ENCODE measurements at places on chromosomes 11 and 22.

- DNase-seq, result no peak
Measured at GRCh38 chr11:47961383-47961782, 19.0 kb upstream of the PTPRJ start.

GRCh38 chr22:21028277-21029251 lies 3.8 kb downstream of the SLC7A4 start:
- DNase-seq, result no peak

DNA sequence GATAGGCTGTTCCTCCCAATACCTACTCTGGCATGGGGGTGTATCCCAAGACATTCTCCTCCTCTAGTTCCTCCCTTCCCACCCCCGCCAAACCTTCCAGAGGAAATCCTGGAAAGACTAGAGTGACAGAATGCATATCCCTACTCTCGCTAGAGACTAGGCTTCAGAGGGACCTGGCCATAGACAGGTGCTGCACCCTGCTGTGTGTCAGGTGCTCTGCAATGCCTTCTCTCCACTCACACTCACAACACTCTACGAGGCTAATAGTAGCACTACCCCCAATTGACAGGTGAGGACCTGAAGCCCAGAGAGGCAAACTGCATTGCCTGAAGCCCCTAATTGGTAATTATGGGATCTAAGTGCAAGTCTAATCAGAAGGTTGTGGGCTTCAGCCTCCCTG lies 46.2 kb upstream of the LMO1 start:
- DNase-seq, result no peak

DNA sequence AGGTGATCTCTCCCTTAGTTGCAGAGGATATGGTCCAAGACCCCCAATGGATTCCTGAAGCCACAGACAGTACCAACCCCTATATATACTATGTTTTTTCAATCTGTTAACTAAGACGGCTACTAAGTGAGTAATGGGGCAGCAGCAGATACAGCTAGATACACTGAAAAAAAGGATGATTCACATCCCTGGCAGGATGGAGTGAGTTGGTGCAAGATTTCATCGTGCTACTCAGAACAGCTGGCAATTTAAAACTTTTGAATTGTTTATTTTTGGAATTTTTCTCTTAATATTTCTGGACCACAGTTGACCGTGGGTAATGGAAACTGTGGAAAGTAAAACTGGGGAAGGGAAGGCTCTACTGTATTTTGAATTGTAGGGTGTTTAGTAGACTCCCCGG lies 17.0 kb upstream of the TMEM218 start:
- no peak for DNase-seq

- DNase-seq, result no peak
Measured at GRCh38 chr22:49289822-49290679, 537.6 kb downstream of the BRD1 start.

DNA sequence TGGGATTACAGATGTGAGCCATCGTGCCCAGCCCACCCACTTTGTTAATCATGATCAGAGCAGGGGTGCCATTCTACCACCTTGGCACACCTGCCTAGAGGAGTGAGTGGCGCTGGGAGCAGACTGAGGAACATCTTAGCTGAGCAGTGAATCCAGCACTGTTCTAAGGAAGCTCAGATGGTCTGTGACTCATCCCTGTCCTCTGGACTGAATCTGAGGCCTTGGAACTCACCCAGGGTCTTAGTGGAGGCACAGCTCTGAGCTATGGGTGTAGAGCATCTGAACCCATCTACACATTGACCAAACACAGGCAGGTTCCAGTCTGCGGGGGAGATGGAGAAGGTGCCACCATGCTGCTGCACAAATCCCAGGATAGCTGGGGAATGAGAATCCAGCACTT lies 14.9 kb downstream of the PGAP2 start:
- no peak for DNase-seq

DNA sequence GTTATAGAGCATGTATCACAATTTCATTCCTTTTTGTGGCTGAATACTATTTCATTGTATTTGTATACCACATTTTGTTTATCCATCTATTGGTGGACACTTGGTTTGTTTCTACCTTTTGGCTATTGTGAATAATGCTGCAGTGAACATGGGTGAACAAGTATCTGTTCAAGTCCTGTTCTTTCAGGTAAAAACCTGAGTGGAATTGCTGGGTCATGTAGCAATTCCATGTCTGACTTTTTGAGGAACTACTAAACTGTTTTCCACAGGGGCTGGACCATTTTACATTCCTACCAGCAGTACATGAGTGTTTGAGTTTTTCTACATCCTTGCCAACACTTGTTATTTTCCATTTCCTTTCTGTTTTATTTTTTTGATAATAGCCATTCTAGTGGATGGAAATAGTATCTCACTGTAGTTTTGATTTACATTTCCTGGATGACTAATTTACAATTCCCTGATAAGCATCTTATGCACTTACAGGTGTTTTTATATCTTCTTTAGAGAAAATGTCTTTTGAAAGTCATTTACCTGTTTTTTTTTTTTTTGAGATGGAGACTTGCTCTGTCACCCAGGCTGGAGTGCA lies 12.2 kb downstream of the CABIN1 start:
- DNase-seq, result no peak

DNA sequence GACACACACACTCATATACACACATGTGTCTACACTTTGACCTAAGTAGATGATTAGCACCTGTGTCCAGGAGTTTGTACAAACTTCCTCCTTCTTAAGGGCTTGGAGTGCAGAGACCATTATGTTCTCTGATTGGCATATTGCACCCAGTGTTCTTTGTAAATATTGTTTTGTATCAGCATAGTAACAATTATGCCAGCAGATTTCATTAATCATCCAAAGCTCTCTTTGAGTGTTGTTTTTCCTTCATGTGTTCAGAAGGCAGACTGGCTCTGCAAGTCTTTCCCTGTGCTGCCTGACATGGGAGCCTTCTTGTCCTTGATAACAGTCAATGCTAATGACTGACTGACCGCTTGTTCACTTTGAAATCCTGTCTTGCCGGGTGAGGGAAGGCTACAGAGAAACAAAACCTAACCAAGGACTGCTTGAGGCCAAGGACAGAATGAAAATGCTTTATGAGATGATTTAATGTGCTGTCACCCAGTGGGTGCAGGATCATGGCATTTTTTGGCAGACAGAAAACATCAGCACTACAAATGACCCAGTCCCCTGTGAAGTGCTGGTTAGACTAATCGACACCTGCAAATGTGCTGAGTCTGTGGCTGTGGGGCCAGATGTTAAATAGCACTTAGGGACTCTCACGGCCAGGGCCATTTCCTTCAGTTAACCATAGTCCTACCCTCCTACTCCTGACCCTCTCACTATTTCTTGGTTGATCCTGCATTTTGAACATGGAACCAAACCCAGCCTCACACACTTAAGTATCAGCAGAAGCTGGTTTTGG lies 6.6 kb upstream of the BARX2 start:
- no peak for DNase-seq

DNA sequence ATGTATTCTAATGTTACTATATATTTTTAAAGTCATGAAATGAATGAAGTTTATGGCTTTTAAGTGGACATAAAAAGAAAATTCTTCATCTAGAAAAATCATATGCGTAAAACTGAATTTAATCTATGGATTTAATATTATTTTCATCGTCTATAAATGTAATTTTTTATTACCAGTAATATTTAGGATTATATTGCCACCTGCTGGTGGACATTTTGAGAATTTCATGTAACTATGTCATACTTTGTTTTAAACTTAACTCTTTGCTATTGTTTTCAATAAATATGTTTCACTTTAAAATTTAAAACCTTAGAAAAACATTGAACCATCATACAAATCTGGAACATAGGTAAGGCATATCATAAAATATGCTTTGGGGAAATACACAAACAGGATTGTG lies 66.5 kb upstream of the CEP126 start:
- DNase-seq, result no peak

DNA sequence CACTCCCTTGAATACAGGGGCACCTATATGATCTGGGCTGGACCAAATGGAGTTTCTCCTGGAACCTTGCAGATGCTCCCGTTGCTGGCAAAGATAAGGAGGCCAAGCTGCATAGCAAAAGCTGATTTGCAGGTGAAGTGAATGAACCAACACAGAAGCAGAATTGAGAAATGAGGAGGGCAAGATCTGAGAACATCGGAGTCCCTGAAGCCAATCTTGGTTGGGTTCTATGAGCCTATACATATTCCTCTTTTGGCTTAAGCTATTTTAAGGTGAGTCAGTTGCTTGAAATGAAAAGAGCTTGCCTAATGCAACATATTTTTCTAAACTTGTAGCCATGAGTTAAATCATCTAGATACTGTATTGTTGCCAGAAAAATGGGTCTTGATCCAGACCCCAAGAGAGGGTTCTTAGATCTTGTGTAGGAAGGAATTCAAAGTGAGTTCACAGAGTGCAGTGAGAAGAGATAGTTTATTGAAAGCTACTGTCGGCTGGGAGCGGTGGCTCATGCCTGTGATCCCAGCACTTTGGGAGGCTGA lies 23.5 kb downstream of the WEE1 start:
- DNase-seq, result no peak

DNA sequence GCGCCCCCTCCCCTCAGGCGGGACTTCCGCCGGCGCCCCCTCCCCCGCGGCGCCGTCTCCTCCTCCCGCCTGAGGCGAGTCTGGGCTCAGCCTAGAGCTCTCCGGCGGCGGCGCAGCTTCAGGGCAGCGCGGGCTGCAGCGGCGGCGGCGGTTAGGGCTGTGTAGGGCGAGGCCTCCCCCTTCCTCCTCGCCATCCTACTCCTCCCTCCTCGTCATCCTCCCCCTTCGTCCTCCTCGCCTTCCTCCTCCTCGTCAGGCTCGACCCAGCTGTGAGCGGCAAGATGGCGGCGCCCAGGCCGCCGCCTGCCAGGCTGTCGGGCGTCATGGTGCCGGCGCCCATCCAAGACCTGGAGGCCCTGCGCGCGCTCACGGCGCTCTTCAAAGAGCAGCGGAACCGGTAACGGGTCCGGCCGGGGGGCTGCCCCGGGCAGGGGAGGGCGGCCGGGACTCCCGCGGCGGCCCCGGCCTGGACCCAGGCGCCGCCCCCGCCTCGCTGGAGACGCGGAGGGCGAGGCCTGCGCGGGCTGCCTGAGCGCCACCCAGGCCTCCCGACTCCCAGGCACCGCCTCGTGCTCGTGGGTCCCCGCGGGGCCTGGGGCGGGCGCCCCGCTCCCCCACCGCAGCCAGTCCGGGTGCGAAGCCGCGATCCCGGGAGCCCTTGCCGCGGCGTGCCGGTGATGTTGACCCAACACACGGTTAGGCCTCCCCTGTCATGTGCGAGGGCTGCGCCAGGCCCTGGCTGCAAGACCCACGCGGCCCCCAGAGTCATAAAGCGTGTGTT lies at the start of gene ATXN10:
TSS of gene ATXN10 (plus strand) at position 52 of the 781 bp plus-strand sequence. CDS start at position 282, 230 bp downstream.
- DNase-seq, result peak; percentile 73

All from activated T-cell treated with anti-CD3 and anti-CD28 coated beads, Interleukin-2, amount 50 U/mL, for 72 hours (primary cell).